Stimulated activated CD4-positive, alpha-beta T cell treated with anti-CD3 and anti-CD28 coated beads, Interleukin-1b, Interleukin-23, amount 100 ng/mL, for 1 hour (primary cell): ENCODE measurements at places on chromosomes 11 and 22.

DNA sequence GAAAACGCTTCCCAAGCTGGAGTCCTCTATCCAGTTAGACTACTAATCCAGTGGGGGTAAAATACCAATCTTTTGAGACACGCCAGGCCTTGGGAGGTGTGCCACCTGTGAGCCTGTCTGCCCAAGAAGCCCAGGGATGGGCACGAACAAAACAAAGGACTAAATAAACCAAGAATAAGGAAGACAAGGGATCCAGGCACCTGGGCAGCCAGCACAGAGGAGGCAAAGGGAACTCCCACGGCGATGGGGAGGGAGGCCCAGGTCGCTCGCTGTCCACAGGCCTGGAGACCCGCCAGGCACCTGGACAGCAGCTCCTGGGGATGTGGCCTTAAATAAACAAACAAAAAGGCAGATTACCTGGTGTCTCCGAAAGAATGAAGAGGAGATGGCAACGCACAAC lies 31.4 kb downstream of the LRFN4 start:
- no peak for DNase-seq

DNA sequence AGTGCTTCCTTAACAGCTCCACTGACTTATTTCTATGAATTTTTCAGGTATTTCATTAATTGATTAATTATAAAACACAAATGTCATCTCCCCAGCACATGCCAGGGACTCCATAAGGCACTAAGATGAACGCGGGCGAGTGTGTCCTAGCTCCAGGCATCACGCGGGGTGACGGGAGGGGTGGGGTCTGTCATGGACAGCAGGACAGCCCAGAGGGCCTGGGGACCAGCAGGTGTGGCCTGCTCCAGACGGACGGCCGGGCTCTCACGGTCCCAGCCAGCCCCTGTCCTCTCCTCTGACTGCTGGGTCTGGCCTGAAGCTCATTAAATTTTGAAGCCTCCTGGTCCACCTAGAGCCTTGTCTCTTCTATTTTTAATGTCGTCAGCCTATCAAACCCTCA lies 531.1 kb downstream of the BRD1 start:
- DNase-seq, result no peak

DNA sequence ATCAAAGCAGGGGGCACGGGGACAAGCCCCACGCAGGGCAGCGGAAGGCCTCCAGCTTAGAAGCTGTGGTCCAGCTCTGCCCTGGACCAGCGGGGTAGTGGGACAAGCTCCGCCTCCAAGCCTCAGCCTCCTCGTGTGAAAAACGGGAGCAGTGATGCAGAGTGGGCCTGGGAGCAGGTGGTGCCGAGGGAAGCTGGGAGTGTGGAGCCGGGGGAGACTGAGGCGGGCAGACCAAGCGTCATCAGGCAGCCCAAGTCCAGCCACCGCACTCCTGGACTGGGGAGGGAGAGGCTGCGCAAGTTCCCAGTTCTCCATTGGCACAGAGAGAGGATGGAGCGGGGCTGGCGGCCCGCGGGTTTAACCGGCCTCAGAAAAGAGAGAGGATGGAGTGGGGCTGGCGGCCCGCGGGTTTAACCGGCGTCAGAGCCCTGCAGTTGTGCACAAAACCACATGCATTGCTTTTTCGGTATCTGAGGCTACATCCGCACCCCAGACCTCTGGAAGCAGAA lies 68.1 kb upstream of the PHF21B start:
- no peak for DNase-seq

DNA sequence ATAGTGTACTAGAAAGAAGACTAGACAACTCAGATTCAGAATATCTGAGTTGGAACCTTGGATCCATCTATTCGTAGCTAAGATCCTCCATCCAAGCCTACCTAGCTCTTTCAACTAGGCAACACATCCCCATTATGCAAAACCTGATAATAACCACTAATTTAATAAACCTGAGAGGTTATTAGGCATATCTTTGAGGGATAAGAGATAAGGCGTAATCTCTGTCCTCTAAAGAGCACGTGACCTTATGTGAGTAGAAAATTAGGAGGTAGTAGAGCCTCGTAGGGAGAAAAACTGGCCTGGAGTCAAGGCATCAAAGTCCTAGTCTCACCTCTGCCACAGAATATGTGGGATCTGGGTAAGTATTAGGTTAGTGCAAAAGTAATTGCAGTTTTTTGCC lies 87.8 kb downstream of the FAM168A start:
- no peak for DNase-seq

GRCh38 chr11:93487032-93487483 lies 56.1 kb downstream of the SMCO4 start:
- DNase-seq, result no peak

DNA sequence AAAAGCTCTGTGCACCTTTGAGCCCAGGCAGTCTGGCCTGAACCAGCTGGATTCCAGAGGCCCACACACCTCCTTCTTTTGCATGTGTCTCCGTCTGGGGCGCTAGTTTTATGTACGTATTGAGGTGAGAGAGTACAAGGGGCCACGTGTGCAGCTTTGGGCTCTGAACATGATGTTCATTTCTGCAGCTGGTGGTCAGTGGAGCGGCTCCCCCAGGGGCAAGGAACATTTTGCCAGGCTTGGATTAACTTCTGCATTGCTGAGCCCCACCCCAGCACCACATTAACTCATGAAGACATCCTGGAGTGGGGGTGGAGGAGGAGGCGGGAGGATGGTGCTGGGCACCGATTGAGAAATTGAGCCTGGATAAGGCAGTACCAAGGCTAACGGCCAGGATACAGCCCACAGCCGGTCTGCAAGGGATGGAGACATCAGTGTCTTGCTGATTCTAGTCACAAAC lies 13.8 kb downstream of the USP2 start:
- DNase-seq, result no peak

- no peak for DNase-seq
These were observed 23.0 kb downstream of the RELT start for GRCh38 chr11:73399159-73399590.

- no peak for DNase-seq
These were observed 10.3 kb upstream of the CCDC86 start for GRCh38 chr11:60831501-60832079.

DNA sequence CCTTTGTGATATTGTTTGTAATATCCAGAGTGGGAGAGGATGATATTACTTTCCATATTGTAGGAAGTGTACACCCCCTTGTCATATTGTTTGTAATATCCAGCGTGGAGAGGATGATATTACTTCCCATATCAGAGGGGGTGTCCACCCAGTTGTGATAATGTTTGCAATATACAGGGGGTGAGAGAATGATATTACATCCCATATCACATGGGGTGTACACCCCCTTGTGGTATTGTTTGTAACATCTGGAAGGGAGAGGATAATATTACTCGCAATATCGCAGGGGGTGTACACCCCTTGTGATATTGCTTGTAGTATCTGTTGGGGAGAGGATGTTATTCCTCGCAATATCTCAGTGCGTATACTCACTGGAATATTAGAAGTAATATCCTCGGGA lies 61.5 kb downstream of the PRSS23 start:
- no peak for DNase-seq

DNA sequence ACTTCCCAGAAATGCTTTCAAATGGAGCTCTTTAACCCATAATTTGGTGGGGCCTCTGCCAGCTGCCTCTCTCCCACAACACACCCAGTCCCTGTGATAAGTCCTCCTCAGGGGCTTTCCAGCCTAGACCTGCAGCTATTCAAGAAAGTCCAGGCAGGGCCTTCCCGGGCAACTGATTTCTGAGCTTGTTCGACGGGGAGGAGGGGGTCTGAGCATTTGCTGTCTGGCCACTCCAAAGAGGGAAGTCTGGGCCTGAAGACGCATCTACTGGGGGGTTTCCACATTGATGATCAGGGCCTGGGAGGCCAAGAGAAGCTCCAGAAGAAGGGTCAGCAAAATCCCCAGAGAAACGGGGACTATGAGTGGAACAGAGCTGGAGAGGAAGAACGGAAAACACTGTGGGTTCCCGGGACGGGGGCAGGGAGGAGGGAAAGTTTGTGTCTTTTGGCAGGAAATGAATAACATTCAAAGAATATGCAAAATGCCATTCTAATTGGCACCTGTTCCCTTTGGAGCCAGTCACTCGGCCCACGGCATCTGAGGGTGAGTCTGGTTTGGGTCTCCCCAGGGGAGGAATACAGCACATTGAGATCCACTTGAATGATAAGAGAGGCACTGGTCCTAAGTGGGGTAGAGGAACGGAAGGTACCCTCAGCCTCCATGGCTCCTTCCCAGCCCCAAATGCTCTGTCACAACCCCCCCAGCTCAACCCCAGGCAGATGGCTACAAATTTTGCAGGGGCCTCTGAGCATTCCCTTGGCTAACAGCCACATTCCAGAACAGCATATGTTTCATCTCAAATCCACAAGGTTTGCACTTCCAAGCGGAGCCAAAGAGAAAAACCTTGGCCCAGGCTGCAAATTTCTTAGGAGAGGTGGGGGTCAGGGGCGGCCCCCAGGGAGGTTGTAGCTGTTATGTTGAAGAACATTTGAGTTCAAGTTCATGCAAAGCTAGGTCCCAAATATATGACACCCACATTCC lies 72.0 kb downstream of the RPUSD4 start:
- DNase-seq, result no peak

DNA sequence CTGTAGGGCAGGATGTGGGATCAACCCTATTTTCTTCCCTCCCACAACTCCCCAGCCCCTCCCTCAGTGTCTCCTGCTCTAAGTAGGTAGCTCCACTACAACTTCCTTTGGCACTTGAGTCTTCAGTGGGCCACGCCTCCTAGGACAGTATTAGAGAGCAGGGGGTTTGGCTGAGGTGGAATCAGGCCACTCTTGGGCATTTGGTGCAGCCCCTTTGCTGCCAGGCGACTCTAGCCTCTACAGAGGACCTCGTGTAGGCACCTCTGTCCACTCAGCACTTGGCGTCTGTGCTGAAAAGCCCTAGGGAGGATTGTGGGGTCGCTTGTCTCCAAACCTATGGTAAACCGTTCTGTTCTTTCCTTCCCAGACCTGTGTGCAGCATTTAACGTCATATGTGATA lies 2.7 kb downstream of the FADD start:
- DNase-seq, result no peak

DNA sequence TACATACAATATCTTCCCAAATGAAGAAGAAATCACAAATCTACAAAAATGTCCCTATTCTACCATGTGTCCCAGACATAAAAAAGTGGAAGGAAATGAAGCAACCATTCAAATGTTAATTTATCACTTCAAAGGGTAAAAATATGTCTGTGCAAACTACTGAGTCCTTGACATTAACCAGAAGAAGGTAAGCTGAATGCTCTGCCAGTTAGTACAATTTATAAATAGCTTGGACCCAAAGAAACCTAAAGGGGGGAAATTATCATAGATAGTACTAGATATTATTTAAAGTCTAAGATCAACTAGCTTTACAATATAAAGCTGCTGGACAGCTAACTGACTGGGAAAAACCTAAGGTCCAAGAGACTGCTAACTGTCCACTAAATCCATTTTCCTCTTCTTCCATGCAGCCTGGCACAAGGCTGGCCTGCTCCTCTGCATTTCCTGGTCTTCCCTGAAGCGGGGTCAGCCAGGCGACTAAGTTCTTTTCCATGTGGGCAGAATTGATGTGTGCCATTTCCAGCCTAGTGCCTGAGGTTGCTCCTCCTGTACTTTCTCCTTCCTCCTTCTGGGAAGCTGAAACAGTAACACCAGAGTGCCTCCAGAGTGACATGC lies 190.9 kb downstream of the CADM1 start:
- DNase-seq, result no peak

DNA sequence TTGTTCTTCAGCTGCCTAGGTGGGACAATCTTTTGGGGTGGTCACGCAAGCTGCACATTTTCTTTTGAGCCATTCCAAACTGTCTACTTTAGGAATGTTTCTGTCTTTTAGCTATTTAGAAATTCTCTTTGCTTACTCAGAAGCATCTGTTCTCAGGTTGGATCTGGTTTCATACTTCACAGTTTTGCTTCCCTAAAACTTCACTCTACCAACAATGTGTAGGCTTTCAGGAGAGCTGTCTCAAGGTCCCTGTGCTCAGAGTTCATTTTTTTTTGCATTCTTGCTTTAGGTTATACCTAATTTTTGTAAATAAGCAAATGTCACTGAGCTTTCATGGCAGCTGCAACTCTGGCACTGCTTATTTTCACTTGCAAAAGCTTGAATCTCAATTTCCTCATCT lies 36.7 kb downstream of the CCDC90B start:
- DNase-seq, result no peak

DNA sequence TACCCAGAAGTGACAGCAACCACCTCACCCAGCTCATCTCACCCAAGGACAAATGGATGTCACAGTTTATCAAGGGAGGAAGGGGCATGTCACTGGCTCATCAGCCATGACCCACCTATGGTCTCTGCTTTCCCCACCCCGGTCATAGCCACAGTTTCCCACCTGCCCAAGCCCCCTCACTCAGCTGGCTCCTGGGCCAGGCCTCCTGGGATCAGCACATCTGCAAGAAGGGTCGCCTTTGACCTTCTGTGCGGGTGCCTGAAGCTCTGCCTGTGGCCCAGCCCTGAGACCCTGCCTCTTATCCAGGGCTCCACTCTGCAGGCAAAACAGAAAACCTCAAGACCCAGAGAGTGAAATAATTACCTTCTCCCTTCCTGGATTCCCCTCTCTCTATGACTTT lies 236.4 kb downstream of the BUD13 start:
- no peak for DNase-seq

- no peak for DNase-seq
These were observed 22.8 kb downstream of the CTTN start for GRCh38 chr11:70421123-70421522.

- no peak for DNase-seq
These were observed 42.3 kb upstream of the CLDN5 start for GRCh38 chr22:19566279-19567156.

DNA sequence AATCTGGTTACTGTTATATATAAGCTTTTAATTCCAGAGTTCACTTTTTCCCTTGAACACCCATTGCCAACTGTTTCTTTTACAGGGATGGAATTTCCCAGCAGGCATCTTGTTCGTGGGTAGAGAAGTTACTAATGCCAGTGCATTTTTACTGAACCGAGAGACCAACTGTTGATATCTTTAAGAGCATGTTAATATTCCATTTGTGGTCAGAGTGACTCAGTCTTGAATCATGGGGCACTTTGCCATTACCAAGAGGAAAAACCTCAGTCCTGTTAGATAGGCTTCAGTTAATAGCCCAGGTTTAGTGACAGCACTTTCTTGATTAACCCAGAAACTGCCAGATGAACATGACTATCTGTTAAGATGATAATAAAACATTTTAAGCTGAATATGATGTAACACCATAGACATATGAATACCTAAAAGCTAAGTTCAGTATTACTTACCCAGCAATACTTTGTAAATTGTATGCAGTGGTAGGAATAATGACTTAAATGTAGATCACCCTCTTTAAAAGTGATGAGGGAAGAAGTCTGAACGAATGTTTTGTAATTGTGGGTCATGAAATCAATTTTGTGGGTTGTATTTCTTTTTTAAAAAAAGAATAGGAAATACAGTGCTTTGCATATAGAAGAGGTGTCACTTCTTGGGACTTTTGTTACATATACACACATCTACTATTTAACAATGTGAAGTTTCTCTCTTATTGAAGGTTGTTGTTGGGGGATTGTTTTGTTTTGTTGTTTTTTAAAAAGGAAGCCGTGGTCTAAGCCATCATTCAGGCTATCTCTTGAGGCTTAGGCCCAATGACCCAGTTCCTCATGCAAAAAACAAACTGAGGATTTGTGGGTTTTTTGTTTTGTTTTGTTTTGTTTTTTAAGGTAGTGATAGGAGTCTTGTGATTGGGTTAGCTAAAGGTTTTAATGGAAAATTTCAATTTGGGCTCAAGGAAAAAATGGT lies 79.2 kb upstream of the GRIK4 start:
- DNase-seq, result no peak
